Activated CD8-positive, alpha-beta T cell treated with anti-CD3 and anti-CD28 coated beads, Interleukin-2, amount 10 ng/mL, durations not matched to agents 7 days and 5 days (primary cell): ENCODE measurements at places on chromosomes 12 and 14. TPM values are rescaled to one million over a fixed set of nuclear protein-coding genes. Genes with fewer than 3 reads are reported as not detected.

DNA sequence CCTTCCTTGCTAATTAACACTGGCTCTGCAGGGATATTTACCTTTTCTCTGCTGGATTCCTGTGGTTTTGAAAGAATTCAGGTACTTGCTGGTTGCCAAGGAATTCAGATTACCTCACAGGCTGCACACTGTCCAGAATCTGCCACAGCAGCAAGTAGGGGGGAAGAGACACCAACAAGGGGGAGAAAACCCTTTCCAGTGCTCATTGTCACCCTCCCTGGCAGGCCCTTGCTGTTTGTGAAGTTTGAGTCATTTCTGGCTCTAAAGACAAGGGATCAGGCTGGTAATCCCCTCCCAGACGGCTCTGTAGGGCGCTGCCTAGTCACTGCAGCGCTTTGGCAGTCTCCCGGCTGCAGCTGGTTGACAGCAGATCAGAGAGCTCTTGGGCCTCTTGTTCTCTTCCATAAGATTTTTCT lies 50.8 kb downstream of the TTLL5 start:
- H3K4me1 ChIP-seq: no peaks in the 10 kb centered on the region
- no peak overlapping the region for H3K27ac ChIP-seq
- peaks cover 11% of the 10 kb centered on the region for H3K36me3 ChIP-seq
- no peaks in the 10 kb centered on the region for H3K27me3 ChIP-seq
- DNase-seq: no peak
- H3K4me3 ChIP-seq: no peak overlapping the region

The NKX2-1 gene
- not detected for total RNA-seq

The GLS2 gene
- 1.1 TPM for total RNA-seq

The NOXRED1 gene
- 0.29 TPM for total RNA-seq

GRCh38 chr12:38883629-38884134 lies 21.7 kb downstream of the CPNE8 start:
- no peaks in the 10 kb centered on the region for H3K27me3 ChIP-seq
- no peaks in the 10 kb centered on the region for H3K36me3 ChIP-seq
- H3K4me3 ChIP-seq: no peak overlapping the region
- H3K4me1 ChIP-seq: no peaks in the 10 kb centered on the region
- H3K27ac ChIP-seq: no peak overlapping the region
- no peak for DNase-seq

The GPR135 gene
- 1.5 TPM for total RNA-seq

DNA sequence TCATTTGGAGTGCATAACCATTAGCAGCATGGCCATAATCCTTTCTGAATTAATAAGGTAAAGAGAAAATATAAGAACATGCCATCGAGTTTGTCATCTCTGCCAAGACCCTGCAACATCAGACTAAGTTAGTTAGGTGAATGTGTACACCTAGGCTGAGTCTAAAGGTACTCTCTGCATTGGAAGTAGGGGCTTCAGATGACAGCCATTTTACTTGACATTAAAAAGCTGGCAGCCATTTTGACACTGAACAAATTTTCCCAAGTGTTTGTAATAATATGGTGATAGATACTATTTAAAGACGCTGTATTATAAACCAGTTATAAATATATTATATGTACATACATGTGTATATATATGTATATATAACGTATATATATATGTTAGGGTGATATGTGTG lies 79.0 kb downstream of the SUDS3 start:
- H3K36me3 ChIP-seq: no peaks in the 10 kb centered on the region
- H3K27me3 ChIP-seq: peaks cover 2% of the 10 kb centered on the region
- H3K4me1 ChIP-seq: peaks cover 5% of the 10 kb centered on the region
- no peak for DNase-seq

- H3K27me3 ChIP-seq: peaks cover 4% of the 10 kb centered on the region
- H3K27ac ChIP-seq: no peak overlapping the region
- H3K36me3 ChIP-seq: no peaks in the 10 kb centered on the region
Observed at GRCh38 chr12:44497044-44497443, 379.1 kb downstream of the NELL2 start.

The SERPINA10 gene
- not detected for total RNA-seq

DNA sequence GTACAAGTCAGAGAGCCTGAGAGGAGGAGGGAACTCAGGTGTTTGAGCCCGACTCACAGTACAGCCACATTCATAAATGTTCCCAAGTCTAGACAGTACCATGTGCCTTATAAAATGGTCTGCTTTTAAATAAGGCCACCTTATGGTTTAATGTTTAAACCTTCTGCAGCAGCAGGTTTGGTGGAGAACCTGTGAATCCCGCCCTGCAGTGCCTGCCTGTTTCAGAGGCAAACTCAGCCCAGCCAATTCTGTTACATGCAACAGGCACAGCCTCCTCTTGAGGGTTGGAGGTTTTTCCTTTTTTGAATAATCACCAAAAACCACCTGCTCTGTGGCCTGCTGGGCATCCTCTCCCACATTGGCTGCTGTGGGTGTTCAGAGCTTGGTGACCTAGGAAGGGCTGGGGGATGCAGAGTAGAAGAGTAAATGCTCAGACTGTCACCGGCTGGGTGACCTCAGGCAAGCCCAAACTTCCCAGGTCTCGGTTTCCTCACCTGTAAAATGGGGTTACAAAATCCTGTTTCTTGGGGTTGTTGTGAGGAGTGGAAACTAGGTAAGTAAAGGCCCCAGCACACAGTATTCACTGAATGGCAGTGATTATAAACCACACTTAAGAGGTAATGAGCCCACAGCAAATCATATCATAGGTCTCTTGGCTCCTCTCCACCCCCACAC lies 28.0 kb downstream of the NUAK1 start:
- DNase-seq: no peak
- no peaks in the 10 kb centered on the region for H3K36me3 ChIP-seq
- H3K27me3 ChIP-seq: peaks cover 21% of the 10 kb centered on the region
- H3K4me1 ChIP-seq: no peaks in the 10 kb centered on the region
- no peak overlapping the region for H3K27ac ChIP-seq

The C12orf54 gene
- not detected for total RNA-seq

The WNT1 gene
- 1.1 TPM for total RNA-seq

The C1R gene
- total RNA-seq: 3.6 TPM

The FOXA1 gene
- total RNA-seq: not detected

The TAS2R13 gene
- 1.1 TPM for total RNA-seq

The PIWIL1 gene
- total RNA-seq: not detected

The FAM222A gene
- total RNA-seq: 1.6 TPM

DNA sequence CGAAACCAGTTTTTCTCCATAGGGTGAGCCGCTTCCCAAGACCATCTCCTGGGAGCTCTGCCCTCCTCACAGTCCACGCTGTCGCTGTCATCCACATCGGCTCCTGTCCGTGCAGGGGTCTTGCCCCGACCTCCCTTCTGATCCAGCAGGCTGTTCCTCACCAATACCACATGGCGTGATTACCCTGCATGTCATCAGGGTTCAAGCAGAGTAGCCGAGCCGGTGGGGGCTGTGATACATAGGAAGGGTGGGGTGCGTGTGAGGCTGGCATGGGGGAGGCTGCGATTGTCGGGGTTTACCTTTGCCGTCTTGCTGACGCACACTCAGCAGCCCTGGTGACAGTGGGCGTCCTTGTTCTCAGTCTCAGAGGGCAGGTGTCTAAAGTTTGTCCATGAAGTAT lies 17.0 kb downstream of the TEDC1 start:
- H3K4me1 ChIP-seq: peaks cover 8% of the 10 kb centered on the region
- H3K36me3 ChIP-seq: no peaks in the 10 kb centered on the region
- H3K4me3 ChIP-seq: no peak overlapping the region
- no peak for DNase-seq

The CPM gene
- total RNA-seq: 0.58 TPM

The RASSF9 gene
- total RNA-seq: not detected

The NINJ2 gene
- total RNA-seq: 8.0 TPM

DNA sequence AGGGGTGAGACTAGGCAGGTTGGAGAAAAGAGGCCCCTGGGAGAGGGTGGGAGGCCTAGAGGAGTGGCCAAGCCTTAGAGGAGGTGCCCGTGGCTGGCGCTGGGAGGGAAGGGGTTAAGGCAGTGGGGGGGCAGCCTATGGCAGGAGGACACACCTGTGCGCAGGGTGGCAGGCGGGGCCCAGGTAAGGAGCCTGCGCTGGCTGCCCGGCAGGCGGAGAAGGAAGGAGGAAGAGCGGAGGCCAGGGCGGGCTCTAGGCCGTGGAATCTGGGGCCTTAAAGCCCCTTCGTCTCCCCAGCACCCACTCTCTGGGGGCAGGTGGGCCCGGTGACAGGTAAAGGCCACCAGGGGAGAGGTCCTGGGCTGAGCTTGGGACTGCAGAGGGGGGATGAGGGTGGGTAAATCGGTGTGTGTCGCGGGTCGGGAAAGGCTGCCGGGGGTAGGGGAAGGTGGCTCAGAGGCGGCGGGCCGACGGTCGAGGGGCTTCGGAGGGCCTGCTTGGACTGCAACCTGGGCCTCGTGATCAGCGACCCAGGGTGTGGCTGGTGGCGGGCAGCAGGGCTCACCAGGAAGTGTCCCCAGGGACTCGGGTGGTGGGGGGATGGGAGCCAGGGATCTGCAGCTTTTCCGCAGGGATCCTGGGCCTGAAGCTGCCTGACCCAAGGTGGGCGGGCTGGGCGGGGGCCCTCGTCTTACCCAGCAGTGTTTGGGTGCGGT lies 7.3 kb downstream of the PHB2 start:
- peak overlapping the region; percentile 25 for H3K27ac ChIP-seq
- no peak overlapping the region for H3K4me3 ChIP-seq
- H3K4me1 ChIP-seq: peaks cover 82% of the 10 kb centered on the region
- no peaks in the 10 kb centered on the region for H3K27me3 ChIP-seq
- no peak for DNase-seq

The PPFIA2 gene
- total RNA-seq: not detected

- no peak overlapping the region for H3K4me3 ChIP-seq
- no peak for DNase-seq
- no peak overlapping the region for H3K27ac ChIP-seq
- H3K36me3 ChIP-seq: peaks cover 8% of the 10 kb centered on the region
- H3K27me3 ChIP-seq: no peaks in the 10 kb centered on the region
Observed at GRCh38 chr14:55605793-55606192, 25.8 kb downstream of the KTN1 start.

GRCh38 chr12:120015313-120015712 lies 26.3 kb downstream of the BICDL1 start:
- H3K4me3 ChIP-seq: peak overlapping the region; percentile 23
- peak; percentile 38 for DNase-seq
- H3K4me1 ChIP-seq: peaks cover 59% of the 10 kb centered on the region
- no peaks in the 10 kb centered on the region for H3K27me3 ChIP-seq
- peak overlapping the region; percentile 86 for H3K27ac ChIP-seq
- peaks cover 42% of the 10 kb centered on the region for H3K36me3 ChIP-seq

GRCh38 chr12:94186278-94187241 lies 38.2 kb downstream of the PLXNC1 start:
- H3K4me1 ChIP-seq: peaks cover 16% of the 10 kb centered on the region
- H3K4me3 ChIP-seq: no peak overlapping the region
- DNase-seq: no peak
- no peaks in the 10 kb centered on the region for H3K27me3 ChIP-seq

The CD163 gene
- not detected for total RNA-seq

The LPAR5 gene
- total RNA-seq: 16.8 TPM
